ENCODE measurements at places on chromosomes 5 and 9.

- peak; percentile 4 for DNase-seq
These were observed 113.4 kb downstream of the MVB12B start for GRCh38 chr9:126439883-126440653.

DNA sequence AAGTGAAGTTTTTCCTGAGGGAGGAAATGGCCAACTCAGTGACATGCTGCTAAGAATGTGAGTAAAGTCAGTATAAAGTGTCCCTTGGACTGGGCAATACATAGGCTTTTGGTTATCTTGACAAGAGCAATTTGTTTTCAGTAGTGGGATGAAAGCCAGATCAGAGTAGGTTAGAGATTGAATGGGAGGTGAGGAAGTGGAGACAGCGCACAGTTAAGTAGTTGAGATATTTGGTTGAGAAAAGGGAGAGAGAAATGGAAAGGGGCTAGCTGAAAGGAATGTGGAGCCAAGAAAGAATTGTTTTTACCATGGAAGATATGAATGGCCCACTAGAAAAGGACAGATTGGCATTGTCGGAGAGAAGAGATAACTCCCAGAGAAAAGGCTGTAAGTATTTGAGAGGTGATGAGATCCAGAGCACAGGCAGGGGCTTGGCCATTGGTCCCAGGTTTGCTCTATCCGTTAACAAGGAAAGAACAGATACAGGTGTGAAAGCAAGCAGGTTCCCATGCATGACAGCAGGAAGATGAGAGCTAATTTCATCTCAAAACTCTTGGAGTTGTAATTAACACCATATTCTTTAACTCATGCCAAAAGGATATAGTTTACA, 392.0 kb downstream of the NR2F1-AS1 start:
- no peak for DNase-seq

GRCh38 chr9:105993116-105993854, 298.9 kb downstream of the TMEM38B start:
- no peak for DNase-seq

GRCh38 chr5:95864944-95865504, 42.5 kb upstream of the GLRX start:
- DNase-seq: no peak

DNA sequence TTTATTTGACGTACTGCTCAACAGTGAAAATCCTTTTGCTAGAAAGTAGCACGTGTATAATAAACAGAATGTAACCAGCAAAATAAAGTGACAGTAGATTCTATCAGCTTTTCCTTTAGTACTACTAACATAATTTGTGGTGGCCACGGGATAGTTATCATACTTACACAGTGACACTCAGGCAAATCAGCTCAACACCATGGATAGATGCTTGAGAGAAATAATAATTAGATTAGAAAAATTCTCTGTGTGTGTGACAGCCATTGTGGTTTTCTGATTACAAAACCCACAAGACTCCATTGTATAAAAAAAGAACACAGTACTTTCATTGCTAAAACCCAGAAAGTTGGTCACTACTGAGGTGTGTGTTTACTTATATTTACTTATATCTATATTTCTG, 101.1 kb downstream of the MUSK start:
- DNase-seq: no peak

- no peak for DNase-seq
These were observed 200.5 kb upstream of the EDIL3 start for GRCh38 chr5:84585218-84585617.

Data from DMS79 (cell line).